ENCODE measurements at places on chromosomes 2 and 18.

DNA sequence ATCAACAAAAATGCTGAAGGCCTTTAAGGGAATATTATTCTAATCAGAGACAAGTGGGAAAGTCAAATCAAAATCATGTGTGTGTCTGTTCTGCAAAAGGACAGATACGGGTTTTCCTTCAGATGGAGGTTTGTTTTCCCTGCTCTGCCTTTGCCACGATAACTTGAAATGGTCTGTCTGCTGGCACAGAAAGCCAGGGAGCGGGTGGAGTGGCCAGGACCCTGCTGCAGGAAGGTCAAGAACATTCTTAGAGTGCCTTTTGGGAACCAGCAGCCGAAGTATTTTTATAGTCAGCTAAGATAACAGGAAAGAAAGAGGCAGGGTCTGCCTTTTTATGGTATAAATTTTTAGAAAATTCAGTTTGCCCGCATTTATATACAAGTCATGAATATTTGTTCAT lies 234.2 kb downstream of the LTBP1 start:
- no peak for DNase-seq

DNA sequence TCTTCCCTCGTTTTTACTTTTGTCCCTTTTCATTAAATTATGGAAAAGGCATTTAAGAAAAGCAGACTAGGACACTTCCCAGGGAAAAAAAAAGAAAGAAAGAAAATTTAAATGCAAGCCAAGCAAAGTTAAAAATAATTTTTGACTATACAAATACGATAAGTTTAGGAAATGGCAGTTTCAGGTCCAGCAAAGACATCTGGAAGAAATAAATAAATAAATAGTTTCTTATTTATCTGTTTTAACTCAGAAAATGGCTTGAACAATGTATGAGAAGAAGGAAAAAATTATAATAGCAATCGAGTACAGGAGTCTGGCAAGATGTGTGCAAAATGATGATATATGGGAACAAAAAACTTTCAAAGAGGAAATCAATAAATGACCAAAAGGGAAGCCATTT lies 114.6 kb upstream of the NCKAP5 start:
- no peak for DNase-seq

DNA sequence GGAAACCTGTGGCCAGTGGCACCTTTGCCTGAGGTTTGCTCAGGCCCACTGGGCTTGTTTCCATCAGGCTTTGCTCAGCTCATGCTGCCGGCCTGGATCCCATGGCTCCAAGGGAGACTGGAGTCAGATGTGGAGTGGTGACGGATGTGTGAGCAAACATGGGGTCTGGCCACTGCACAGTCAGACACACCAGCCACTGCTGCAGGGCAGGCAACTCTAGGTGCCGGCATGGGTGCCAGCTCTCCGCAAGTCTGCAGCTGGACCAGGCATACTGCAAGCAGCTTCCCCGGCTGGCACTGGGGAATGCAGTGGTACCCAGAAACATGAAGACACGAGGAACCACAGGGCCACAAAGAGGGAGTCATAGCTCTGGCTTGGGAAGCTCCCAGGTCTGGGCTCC lies 37.4 kb downstream of the TDRD15 start:
- no peak for DNase-seq

GRCh38 chr2:239619369-239619768 lies 218.5 kb upstream of the HDAC4 start:
- no peak for DNase-seq

GRCh38 chr18:79823120-79823519 lies 25.4 kb downstream of the KCNG2 start:
- no peak for DNase-seq
